ENCODE measurements at places on chromosomes 11 and 22. TPM values are rescaled to one million over a fixed set of nuclear protein-coding genes. Genes with fewer than 3 reads are reported as not detected.

Gene TRMT2A
- 40.7 TPM for total RNA-seq

Gene SHISA8
- not detected for total RNA-seq

Gene OR8D4
- not detected for total RNA-seq

Gene SCARF2
- total RNA-seq, result 72.7 TPM

Gene CHRNA10
- 0.59 TPM for total RNA-seq

Gene CLCF1
- 1.8 TPM for total RNA-seq

Gene LDHAL6A
- not detected for total RNA-seq

Gene SOX10
- total RNA-seq, result not detected

Gene DDIAS
- 4.7 TPM for total RNA-seq

Gene APOBEC3F
- total RNA-seq, result 6.5 TPM

Gene OR4C13
- total RNA-seq, result not detected

Gene ESAM
- total RNA-seq, result 0.37 TPM

Gene NXPE4
- total RNA-seq, result not detected

Gene PKP3
- total RNA-seq, result 0.69 TPM

Gene FAM180B
- total RNA-seq, result not detected

Gene SEPTIN3
- total RNA-seq, result 0.30 TPM

Gene SLC39A13
- 70.4 TPM for total RNA-seq

Gene APOC3
- total RNA-seq, result not detected

Gene BAIAP2L2
- under 0.01 TPM for total RNA-seq

Gene SAMM50
- total RNA-seq, result 50.0 TPM

Gene FOLR2
- not detected for total RNA-seq

Gene PLEKHB1
- total RNA-seq, result 1.2 TPM

Gene TMEM223
- 16.1 TPM for total RNA-seq

Gene OR52A5
- not detected for total RNA-seq

Gene MAPK8IP1
- 3.6 TPM for total RNA-seq

Gene TSSK2
- not detected for total RNA-seq

Gene EHF
- 16.0 TPM for total RNA-seq

Gene STK33
- total RNA-seq, result 4.3 TPM

Gene LUZP2
- 8.0 TPM for total RNA-seq
